ENCODE measurements at places on chromosomes 3 and 15.

GRCh38 chr3:172305552-172305951, 142.7 kb downstream of the GHSR start:
- no peak for DNase-seq

DNA sequence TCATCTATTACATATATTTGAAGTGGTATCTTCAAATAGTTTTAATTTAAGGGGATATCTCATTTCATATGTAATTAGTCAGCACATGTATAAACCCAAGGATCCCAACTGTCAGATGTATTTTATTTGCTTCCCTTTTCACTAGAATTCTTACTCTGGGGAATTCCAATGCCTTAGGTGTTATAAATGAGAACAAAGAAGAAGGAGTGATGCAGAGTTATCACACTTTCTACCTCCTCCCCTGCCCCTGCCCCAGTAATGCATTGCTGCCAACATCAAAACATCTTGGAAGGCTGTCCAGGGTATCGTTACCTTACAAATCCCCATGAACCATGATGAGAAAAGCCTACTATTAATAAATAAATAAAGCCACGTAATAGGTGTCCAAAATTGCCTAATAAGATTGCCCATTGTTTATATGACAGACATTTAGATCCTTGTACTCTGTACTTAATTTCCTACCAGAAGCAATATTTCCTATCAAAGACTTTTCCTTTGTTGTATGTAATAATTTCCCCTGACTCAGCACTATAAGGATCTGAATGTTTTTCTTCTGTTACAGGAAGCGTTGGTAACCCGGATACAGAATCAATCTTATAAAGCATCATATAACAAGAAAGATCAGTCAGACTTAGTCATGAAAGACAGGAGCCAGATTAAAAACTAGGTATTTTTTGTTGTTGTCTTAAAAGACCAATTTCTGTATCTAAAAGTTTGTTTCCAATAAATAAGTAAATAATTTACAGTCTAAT, 38.8 kb downstream of the CBLB start:
- no peak for DNase-seq

- no peak for DNase-seq
These were observed 179.1 kb upstream of the LPP start for GRCh38 chr3:187974871-187975271.

GRCh38 chr3:3201611-3202010, 22.1 kb upstream of the CRBN start:
- DNase-seq, result no peak

GRCh38 chr3:129526121-129526900, 2.1 kb upstream of the RHO start:
- DNase-seq, result no peak

- no peak for DNase-seq
These were observed 31.1 kb downstream of the FAH start for GRCh38 chr15:80183886-80184285.

GRCh38 chr3:32835049-32835371, 17.2 kb downstream of the TRIM71 start:
- DNase-seq, result no peak

DNA sequence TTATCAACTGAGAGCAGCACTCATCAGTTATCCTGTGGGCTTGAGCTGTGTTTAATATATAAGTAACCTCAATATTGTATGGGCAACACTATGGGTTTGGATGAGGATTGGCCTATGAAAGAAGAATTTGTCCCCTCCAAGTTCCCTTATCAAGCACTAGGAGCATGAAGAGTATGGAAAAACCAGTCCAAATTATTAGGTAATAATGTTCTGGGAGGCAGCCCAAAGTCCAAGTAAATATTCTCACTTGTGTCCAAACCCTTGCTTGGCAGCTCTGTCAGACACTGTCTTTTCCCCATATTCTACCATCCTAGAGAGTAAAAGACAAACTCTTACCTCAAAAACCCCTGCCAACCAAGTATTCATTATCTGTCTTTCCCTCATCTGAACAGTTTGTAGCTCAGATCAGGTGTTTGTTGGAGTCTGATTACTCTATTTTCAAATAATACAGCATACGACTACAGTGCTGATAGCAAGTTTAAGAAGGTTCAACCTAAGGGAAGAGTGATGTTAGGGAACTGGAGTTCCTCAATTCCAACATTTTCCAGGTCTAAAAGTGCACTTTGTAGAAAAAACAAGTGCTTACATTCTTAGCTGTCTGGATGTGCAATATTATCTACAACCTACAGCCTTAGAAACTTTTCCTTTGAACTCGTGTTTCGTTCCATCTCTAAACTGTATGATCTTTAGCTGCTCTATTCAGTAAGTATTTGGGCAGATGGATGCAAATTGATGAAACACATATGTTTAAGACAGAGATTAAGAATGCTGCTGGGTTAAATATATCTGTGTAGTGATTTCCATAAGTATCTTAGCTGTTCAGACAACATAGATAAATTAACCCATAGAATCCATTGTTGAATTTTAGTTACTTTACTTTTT, 89.7 kb upstream of the PHLDB2 start:
- no peak for DNase-seq

DNA sequence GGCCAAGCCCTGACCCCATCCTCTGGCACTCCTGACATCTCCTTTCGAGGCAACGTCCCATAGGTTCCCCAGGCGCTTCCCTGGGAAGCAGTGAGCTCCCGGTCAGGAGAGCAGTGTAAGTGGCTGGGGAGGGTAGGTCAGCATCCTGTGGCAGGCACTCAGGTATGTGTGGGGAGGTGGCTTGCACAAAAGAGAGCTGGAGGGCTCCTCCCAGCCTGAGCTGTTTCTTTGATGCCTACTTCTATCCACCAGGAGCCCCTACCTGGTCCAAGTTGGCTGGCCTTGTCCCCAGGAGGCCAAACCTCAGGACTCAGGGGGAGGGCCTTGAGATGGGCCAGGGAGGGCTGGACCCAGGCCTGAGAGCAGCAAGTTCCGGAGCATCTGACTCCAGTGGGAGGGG, 31.7 kb upstream of the LINGO1 start:
- DNase-seq, result no peak

GRCh38 chr15:49953421-49953820, 165.6 kb downstream of the ATP8B4 start:
- no peak for DNase-seq

DNA sequence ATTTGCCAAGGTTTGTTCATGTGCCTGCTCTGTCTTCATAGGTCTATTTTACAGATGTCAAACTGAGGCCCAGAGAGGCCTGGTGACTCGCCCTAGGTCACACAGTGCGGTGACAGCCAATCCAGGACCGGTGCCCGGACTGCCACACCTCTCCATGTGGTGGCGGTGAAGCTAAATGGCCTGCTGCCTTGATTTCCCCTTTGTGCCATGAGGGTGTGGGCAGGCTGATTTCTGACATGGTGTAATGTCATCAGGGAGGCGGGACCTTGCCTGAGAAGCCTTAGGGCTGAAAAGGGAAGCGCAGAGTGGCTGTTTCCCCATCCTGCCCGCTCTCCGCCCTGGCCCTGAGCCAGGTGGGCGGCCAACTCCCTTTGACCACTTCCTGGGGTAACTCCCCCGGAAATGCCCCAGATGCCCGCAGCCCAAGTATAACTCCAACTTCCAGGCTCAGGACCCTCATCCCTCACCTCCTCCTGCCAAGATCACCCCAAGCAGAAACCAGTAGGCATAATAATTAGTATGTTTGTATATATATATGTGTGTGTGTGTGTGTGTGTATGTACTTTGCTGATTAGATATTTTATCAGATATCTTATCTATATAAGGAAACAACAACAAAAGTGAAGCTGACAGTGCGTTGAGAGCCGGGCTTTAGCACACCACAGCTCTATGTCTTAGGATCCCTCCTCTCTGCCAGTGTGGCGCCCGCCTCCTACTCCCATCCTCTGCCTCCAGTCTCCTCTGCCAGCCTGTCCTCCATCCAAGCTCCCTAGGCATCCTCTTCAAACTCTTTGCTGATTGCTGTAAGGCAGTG, 63.9 kb downstream of the IQSEC1 start:
- DNase-seq, result no peak

DNA sequence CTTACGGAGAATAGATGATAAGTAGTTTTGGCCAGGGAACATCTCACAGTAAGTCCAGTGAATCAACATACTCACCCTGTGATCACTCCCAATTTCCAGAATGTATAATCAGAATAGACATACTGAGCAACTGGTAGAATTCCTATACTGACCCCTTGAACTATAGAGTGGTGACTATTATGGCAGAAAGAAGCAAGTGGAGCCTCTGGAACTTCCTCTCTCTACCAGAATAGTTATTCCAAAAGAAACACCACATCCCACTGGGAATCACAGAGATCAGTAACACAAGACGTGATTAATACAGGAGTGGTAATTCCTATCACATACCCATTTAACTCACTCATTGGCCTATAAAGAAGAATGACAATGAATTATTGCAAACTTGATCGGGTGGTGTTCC, 50.1 kb upstream of the TRIM42 start:
- DNase-seq, result no peak

GRCh38 chr3:194091141-194091540, 44.8 kb upstream of the HES1 start:
- DNase-seq, result no peak

GRCh38 chr3:17384567-17385296, 357.7 kb downstream of the TBC1D5 start:
- DNase-seq, result no peak

DNA sequence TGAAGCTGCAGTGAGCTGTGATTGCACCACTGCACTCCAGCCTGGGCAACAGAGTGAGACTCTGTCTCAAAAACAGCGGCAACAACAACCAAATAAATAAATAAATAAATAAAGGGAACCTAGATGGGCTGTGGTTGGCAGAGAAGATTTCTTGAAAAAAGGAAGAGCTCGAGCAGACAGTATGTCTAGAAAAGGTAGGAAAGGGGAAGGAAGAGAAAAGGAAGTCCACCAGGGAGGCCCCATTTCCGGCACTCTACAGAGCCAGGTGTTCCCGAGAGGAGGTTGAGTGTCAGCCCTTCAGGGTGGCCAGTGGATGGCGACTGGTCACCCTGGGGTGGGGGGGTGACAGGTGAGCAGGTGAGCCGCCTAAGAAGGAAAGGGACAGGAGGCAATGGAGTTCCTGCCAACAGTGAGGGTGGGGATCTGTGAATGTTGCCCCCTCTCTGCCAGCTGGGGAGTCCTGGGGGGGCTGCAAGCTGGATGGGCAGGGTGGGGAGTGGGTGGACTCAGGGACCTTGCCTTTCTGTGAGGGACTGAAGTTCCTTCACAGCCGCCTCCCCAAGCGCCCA, 14.8 kb downstream of the PAQR5 start:
- DNase-seq, result no peak

GRCh38 chr3:17154941-17155340, 270.2 kb downstream of the PLCL2 start:
- DNase-seq, result no peak

- no peak for DNase-seq
These were observed 553.7 kb downstream of the TAFA4 start for GRCh38 chr3:68378631-68379030.

DNA sequence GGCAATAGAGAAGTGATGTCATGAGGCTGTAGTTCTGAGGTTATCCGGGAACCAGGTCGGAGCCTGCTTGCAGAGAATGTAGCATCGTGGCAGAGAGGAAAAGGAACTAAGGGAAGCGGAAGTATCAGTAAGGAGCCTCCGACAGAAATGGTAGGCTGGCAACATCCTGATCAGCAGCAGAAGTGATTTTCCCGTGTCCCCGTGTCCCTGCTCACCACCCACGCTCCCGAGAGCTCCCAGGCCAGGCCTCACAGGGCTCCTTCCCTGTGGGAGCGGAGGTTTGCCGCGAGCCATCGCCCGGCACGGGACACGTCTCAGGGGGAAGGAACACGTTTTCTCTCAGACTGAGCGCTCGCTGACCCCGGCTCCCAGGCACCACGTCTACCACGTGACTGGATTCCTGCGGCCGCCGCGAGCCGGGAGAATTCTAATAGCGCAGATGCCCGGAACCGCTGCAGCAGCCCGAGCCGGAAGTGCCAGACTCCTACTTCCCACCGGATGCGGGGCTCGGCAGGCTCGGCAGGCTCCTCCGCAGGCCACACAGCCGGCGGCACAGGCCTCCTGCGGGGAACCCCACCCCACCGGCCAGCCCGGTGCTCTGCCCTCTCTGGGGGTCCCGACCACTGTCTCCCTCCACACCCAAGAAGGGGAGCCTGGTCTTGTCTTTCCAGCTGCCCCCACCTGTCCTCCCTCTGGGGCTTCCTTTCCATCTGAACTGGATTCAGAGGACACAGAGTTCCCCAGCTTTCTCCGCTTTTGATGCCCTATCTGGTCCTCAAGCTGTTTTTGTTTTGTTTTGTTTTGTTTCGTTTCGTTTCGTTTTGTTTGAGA, 99.3 kb downstream of the BDH1 start:
- peak; percentile 65 for DNase-seq

DNA sequence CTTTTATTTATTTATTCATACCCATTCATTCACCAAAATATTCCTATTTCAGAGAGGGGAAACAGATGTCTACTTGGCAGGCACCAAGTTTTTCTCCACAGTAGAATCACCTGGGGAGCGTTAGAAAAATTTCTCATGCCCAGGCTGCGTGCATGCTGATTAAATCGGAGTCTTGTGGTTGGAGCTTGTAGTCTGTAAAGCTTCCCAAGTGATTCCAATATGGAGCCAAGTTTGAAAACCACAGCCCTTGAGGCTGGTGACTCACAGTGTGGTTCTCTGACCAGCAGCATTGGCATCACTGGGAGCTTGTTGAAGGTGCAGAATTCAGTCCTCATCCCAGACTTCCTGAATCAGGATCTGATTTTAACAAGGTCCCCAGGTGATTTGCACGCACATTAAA, 49.7 kb downstream of the PDHB start:
- no peak for DNase-seq

DNA sequence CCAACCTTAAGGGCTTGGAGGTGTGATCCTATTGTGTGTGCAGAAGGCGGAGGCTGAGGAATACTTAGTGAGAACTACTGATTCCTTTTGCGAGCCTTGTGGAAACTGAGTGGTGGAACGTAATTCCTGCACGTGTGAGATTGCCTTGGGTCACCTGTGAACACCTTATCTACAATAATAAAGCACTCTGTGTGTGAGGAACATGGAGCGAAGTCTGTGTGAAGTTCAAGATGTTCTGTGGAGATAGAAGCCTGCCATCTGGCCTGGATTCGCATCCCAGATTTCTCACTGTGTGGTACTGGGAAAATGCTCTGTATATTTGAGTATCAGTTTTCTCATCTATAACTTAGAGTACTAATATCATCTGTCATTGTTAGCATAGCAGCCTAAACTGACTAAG, 179.5 kb upstream of the PDZRN3 start:
- no peak for DNase-seq

DNA sequence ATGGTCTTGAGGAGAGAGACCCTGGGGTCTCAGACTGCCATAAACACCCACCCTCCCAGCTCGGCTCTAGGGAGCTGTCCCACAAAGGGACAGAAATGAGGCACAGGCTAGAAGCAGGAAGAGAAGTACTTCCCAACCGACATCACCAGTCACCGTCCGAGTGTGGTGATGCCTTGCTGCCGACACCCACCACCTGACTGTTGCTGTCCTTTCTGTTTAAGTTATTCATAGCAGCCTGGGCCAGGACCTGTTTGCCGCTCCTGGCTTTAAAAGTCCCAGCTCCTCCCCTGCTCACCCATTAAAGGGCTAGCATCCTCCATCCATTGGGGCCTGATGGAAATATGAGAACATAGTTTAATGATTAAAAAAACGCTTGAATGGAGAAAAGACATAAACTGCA, 13.2 kb upstream of the SPG11 start:
- no peak for DNase-seq

All from stimulated activated CD4-positive, alpha-beta T cell treated with anti-CD3 and anti-CD28 coated beads, TNF-alpha, amount 100 ng/mL, for 24 hours (primary cell).